ENCODE measurements at places on chromosomes 13 and 19.
A peak's percentile ranks its signal among the peaks of the same experiment; 100 is the strongest.

- ATAC-seq: no peak
Measured at GRCh38 chr13:45718992-45719391, 16.9 kb downstream of the CBY2 start.

DNA sequence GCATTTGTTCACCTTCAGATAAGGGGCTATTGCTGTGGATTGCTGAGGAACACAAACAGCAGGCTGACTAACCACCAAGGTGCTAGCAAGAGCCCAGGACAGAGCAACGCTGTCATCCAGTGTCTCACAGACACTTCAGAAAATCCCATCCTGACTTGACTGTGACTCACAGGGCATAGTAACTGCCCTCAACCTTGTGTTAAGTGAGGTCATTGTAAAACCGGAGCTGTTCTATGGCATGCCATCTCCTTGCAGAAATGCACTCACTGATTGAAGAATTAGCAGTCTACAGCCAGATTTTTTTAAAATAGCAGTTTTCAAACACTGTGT lies 51.1 kb downstream of the TNFRSF19 start:
- ATAC-seq: no peak

DNA sequence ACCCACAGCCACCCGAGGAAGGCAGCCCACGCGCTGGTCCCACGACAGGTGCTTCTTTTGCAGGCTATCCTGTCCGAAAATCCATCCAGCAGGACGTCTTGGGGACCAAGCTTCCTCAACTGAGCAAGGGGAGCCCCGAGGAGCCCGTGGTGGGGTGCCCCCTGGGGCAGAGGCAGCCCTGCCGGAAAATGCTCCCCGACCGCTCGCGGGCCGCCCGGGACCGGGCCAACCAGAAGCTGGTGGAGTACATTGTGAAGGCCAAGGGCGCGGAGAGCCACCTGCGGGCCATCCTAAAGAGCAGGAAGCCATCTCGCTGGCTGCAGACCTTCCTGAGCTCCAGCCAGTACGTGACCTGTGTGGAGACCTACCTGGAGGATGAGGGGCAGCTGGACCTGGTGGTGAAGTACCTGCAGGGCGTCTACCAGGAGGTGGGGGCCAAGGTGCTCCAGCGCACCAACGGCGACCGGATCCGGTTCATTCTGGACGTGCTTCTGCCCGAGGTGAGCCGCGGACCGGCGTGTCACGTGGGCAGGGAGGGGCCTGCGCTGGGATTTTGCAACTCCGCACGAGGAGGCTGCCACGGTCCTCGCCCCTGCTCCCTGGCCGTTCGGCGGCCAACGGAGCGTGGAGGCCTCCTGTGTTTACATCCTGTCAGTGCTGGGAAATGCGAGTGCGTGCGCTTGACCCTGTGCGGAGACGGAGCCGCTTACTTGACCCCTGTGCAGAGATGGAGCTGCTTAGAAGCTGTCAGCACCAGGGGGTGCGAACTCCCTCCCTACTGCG lies 12.9 kb upstream of the NDUFS7 start:
- no peak for ATAC-seq

GRCh38 chr13:87999240-87999700 lies 328.1 kb downstream of the SLITRK5 start:
- no peak for ATAC-seq

GRCh38 chr13:26475176-26476110 lies 82.0 kb upstream of the WASF3 start:
- ATAC-seq: no peak

GRCh38 chr19:4695224-4695731 lies 25.1 kb upstream of the MYDGF start:
- no peak for ATAC-seq

GRCh38 chr19:30667227-30667626 lies 295.0 kb downstream of the ZNF536 start:
- ATAC-seq: no peak

DNA sequence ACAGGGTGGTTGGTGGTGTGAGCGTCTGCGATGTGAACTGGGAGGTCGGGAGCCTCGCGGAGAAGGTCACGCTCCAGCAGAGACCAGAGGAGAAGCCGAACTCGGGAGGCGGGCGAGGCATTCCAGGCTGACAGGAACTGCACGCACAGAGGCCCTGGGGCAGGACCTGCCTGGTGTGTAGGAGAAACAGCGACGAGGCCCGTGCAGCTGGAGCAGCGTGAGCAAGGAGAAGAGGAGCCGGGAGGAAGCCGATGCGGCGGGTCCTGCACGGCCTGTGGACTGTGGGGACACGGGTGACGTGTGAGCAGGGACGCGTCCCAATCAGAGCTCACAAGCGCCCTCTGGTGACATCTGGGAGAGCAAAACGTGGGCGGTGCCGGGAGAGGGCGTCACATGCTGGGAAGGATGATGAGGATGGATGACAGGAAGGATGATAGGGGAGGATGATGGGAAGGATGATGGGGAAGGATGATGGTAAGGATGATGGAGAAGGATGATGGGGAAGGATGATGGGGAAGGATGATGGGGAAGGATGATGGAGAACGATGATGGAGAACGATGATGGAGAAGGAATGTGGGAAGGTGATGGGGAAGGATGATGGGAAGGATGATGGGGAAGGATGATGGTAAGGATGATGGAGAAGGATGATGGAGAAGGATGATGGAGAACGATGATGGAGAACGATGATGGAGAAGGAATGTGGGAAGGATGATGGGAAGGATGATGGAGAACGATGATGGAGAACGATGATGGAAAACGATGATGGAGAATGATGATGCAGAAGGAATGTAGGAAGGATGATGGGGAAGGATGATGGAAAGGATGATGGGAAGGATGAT lies 16.1 kb upstream of the MADCAM1 start:
- peak; percentile 95 for ATAC-seq

DNA sequence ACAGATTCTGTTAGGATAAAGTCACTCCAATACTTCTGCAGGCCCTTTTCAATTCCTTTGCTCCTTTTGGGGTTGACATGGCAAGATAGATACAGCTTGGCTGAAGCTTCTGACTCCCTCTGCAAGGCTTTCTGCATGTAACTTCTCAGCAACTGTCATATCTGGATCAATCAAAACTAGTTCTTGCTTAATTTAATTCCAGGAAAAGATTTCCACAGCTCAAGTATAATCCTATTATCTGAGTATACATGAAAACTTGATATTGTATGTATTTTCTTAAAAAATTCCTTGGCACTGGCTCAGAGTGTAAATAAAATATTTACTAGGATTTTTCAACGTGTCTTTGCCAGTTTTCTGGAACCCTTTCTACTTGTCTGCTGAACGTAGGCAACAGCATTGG lies 109.6 kb downstream of the STARD13 start:
- ATAC-seq: no peak

DNA sequence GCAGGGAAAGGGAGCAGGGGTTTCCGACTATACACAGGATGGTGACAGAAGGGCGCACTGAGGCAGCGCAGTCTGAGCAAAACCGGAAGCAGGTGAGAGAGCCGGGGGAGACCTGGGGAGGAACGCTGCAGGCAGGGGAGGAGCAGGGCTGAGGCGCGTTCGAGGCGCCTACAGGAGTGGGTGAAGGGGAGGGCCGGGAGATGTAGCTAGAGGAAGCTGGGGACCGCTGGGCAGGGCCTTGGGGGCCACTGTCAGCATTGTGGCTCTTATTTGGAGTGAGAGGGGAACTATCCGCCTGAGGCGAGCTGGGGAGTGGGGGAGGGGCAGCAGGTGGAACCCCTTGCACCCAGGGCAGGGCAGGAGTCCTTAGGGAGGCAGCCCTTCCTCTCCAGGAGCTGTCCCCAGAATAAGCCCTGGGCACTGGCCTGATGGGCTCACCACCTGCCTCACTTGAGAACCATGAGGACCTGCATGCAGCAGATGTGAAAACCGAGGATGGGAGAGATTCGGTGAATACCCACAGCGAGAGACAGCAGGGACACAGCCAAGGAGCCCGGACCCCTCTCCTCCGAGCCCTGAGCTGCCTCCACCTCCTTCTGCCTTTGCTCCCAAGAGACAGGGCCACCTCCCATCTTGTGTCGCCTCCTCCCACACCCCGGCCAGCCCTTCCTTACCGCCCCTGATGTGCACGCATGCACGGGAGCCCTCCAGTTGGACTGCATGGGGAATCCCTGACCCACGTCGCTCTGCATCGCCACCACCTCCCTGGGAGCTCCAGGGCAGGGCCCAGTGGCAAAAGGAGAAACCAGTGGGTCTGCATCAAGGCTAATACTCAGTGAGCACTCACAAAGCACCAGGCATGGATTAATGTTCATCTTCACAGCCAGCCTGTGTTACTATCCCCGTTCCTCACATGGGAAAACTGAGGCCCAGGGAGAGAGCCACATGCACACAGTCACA lies 10.3 kb downstream of the AKT2 start:
- no peak for ATAC-seq

GRCh38 chr13:45482571-45483173 lies 17.9 kb downstream of the COG3 start:
- ATAC-seq: no peak

DNA sequence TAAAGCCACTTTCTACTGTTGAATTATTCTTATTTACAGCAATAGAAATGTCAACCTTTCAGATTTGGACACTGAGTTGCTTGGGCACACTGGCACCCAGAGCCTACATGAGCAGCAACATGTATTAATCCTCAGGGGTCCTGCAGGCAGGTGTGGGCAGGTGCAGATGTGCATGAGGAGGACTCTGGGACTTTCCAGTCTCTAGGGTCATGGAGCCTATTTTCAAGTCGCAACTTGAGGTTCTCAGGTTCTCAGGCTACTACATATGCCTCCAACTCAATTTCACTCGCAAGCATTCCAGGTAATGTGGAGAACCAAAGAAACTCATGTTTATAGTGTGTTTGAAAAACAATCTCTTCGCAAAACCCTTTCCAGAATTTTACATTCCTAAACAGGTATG lies 73.2 kb downstream of the STARD13 start:
- no peak for ATAC-seq

DNA sequence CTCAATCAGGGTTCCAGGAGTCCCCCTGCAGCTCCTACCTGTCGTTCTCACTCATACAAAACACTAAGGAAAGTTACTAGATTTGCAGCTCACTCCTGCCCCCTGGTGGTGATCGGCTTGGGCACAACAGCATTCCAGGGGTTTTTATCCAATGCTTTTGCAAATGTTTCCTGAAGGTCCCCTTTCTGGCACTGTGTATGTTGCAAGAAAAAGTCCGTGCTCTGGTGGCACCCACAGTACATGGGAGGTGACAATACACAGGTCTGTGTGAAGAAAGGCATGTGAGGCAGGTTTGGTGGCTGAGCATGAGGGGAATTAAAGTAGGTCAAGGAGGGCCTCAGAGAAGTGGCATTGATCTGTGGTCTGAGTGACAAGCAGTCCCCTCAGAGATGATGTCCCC lies 8.6 kb upstream of the TYK2 start:
- peak; percentile 61 for ATAC-seq

- no peak for ATAC-seq
Measured at GRCh38 chr13:106426909-106427308, 108.6 kb downstream of the EFNB2 start.

DNA sequence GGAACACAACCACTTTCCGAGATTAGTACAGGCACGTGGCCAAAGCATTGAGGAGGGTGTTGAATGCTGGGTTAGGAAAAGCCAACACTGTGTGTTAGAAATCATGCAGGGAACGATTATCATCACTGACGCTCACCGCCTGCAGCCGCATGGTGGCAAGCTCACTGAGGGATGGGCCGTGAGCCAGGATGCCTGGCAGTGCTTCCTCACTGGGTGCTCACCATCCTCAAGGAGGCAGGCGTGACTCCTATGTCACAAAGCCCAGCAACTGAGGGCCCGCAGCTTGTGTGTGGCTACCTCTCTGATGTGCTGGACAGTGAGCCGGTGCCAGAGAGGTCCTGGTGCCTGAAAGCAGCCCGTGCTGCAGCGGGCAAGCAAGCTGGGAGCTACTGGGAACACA lies 30.4 kb upstream of the TIMM44 start:
- ATAC-seq: no peak

DNA sequence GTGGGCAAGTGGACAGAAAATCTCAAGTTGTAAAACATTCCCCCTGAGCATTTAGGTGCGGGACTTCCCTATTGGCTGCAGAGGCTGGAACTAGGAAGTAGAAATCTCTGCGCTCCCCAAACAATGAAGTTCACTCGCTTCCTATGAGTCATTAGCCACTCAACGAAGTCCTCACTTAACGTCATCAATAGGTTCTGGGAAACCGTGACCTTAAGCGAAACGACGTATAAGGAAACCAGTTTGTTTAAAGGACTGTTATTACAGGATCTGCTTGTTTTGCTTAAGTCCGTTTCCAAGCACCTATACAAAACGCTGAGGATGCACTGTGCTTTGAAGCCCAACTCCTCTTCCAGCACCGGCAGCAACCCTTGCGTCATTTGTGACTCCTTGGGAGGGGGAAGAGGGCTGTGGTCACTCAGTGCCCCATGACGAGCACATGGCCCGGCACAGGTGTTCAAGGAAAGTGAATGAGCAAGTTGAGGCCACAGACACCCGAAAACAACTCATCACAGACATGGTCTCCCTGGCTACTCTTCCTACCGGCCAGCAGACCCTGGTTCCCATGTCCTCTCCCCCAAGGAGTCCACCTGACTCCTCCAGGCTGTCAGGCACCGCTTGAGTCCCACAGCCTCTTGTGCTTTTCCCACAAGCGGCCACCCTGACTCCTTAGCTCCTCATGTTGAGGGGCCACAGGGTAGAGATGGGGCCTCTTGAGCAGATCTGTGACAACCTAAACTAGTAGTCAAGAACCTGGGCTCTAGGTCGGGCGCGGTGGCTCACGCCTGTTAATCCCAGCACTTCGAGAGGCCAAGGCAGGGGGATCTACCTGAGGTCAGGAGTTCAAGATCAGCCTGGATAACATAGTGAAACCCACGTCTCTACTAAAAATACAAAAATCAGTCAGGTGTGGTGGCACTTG lies 4.8 kb downstream of the RPS16 start:
- peak; percentile 10 for ATAC-seq

GRCh38 chr19:29428071-29428470 lies 97.7 kb upstream of the VSTM2B start:
- ATAC-seq: no peak

DNA sequence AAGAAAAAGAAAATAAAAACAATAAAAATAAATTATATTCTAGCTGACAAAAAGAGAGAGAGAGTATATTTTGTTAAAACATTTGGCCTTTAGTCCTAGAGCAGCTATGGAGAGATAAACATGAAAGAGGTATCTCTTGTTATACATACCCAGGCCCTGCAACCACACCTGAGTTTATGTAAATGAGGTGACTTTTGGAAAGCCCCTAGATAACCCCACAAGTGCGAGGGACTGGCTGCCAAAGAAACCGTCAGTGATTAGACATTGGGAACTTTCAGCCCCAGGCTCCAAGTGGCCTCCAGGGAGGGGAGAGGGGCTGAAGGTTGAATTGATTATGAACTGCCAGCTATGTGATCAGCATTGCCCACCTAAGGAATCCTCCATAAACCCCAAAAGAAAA lies 2.1 kb upstream of the NLRP7 start:
- no peak for ATAC-seq

DNA sequence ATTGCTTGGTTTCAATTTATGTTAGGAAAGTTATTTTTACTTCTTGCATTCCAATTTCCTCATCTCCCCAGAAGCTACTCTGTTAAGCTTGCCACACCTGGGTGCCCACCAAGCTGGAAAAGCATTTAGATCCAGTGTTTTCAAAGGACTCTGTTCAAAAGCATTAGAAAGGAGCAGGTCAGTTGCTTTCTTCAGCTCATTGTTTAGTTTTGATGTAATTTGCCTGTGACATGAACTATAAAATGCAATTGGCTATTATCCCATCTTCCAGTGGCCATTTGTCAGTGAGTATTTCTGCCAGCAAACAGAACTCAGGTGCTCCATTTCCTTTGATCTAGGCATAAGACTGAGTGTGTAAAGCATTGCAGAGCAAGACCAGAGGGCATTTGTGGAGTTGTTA lies 46.7 kb upstream of the RNF113B start:
- ATAC-seq: no peak
